GM06990 (cell line): ENCODE measurements at places on chromosomes 12 and 14.

DNA sequence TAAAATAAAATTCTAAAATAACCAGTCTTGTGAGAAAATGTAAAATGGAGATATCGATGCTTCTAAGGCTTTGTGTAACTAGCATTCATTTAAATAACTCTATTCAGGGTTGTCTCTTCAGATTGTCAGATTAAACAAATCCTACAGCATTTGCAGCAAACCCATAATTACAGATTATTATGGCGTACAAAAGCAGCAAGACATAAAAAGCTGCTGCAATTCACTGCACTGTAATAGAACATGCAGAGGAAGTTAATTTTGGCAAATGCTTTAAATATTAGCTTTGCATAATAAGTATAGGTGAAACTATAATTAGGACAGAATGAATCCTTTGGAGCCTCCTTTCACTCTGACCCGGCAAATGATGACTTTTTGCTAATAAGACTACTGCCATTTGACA is 98.3 kb downstream of the INSM2 start:
- no peak for DNase-seq

GRCh38 chr14:34247605-34248004 is 214.4 kb downstream of the SPTSSA start:
- DNase-seq: no peak

DNA sequence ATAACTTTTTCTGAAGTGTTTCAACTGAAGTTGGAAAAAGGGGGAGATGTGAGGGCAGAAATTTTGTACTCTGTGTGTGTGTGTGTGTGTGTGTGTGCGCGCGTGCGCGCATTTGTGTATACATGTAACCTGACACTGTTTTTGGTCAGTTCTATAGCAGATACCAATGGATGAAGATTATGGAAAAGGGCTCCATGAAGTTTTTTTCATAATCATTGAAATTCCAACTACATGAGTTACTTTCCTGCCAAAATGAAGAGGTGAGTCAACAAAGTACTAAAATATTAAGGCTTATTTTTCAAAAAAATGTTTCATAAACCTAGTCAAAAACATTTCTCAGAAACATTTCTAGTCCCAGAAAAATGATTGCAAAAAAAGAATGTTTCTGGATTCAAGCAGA is 25.7 kb upstream of the CERS5 start:
- no peak for DNase-seq

- DNase-seq: peak; percentile 42
These were observed 3.6 kb upstream of the UBC start for GRCh38 chr12:124917841-124918621.

DNA sequence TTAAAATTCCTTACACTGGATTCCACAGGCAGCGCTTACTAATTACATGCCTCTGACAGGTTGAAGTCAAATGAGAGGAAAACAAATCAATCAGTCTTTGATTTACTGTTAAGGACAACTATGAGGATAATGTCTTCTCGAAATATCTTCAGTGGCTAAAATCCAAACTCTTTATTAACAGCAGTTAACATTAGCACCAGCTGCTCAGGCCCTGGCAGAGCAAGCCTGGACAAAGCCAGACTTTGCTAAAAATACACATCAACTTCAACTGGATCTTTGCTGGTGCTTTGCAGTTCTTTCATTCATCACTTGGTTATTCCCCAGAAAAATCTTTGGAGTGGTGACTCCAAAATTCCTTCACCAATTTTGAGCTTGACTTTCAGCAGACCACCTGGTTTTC is 98.7 kb downstream of the HECTD4 start:
- DNase-seq: no peak

- DNase-seq: no peak
These were observed 17.4 kb upstream of the GCH1 start for GRCh38 chr14:54920052-54920451.

GRCh38 chr12:120718055-120718454 is 7.6 kb upstream of the ACADS start:
- no peak for DNase-seq

- DNase-seq: no peak
These were observed 2.3 kb downstream of the OR6J1 start for GRCh38 chr14:22641846-22642245.

DNA sequence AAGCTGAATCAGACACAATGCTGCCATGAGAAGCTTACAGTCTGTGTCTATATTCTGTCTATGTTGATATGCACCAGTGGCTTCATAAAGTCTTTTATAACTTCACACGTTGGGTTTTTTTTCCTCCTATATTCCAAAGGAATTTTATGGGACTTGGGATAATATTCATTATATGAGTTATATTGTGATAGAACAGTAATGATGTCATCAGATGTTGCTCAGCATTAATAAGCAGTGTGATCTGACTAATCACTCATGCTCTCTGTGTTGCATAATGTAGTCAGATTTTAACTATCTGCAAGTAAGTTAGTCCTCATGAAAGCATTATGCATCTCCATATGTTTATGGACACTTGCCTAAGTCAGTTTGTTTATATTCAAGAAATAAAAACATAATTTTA is 159.6 kb downstream of the PLCZ1 start:
- DNase-seq: no peak

DNA sequence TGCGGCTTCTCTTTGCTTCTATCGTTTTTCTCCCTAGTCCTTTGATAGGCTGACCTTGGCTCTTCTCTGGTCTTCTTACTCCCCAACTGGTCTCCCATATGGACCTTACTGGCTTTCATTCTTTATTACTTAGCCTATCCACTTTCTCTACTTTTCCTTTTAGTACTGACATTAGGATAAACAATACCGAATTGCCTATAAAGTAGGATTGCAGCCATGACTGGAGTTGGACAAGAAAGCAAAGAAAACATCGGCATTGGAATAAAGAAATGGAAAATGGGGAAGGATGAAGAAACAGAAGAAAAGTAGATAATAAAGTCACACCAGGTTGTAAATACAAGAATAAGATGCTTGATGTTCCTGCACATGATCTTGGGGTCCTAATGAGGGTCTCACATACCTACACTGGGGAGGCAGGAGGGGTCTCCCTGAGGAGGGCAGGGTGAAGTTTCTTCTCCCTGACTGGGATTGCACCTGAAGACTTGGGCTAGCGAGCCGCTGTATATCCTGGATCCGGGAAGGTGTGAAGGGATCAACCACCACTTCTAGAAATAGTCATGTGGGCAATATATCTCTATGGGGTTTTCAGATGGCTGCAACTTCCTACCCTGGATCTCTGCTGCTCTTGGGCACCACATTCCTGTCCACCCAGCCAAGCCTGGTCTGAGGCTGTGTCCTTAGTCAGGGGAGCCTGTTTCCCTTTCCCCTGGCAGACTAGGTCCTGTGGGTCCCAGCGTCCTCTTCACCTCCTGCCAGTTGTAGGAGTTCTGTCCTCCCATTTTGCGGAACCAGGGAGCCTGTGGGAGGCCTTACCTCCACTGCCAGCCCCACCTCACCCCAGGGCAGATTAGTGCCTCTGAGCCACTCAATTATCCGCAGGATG is 13.1 kb downstream of the NKX2-1 start:
- DNase-seq: no peak

DNA sequence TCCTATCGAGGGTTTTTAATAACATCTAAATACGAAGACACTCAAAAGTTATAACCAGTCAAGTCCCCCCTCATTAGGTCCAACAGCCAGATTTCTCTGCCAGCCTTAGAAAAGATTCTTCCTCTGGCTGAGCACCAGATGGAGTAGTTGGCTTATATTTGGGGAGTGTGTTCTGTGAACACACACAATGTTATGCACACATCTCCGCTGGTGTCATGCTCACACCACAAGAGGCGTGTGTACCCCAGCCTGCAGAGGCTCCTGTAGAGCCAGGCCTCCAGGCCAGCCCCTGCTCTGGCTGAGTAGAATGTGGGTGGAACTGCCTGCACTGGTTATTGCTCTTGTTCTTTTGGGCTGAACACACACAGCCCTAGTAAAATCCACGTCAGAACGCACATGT is 64.0 kb downstream of the PIWIL1 start:
- no peak for DNase-seq

DNA sequence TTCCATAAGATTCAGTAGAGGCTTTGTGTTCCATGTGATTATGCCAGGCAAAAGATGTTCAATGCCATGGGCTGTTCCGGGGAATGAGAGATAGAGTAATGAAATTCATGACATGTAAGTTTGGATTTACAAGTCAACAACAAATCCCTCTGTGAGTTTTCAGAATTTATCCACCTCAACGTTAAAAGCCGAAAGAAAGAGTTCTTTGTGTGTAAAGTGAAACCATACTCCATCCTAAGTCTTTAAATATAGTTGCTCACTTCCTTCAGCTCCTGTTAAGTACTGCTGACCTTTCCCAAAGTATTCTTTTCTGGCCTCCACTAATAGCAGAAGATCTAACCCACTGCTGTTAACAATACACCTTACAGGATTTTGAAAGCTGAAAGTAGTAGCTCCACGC is 190.0 kb downstream of the TMX1 start:
- no peak for DNase-seq

DNA sequence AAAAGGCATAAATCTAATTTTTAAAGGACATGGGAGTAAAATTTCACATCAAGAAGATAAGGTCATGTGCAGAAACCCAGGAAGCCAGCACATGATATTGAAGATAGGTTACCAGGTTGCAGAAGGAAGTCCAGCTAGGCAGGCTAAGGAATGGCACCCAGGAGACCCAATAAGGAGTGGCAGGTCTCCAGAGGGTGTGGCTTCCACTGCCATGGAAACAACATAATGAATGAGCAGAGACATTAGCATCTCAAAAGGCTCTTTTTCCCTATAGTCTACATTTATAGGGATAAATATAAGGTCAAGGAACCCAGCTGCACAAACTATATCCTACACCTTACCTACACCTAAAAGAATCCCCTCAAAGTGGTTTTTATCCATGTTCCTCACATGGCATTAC is 275.9 kb downstream of the RPS29 start:
- no peak for DNase-seq
